IMR-90 (cell line): ENCODE measurements at places on chromosomes 5 and 9.

DNA sequence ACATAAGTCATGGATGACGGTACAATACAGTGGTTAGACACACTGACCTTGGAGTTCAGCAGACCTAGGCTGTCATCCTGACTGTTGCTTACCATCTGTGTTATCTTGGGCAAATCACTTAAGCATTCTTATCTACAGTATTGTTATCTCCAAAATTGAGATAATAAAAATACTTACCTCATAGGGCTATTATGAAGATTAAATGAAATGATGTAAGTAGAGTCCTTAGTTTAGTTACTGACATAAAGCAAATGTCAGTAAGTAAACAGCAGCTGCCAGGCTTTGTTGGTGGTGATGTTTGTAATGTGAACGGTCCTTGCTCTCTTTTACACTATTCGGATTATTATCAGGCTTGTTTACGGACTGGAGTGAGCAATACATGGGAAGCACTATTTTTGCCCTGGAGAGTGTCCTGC lies 107.3 kb upstream of the DPYSL3 start:
- DNase-seq, result peak; percentile 4

- DNase-seq, result peak; percentile 91
Observed at GRCh38 chr5:91384671-91385430, 1.7 kb upstream of the ARRDC3 start.

DNA sequence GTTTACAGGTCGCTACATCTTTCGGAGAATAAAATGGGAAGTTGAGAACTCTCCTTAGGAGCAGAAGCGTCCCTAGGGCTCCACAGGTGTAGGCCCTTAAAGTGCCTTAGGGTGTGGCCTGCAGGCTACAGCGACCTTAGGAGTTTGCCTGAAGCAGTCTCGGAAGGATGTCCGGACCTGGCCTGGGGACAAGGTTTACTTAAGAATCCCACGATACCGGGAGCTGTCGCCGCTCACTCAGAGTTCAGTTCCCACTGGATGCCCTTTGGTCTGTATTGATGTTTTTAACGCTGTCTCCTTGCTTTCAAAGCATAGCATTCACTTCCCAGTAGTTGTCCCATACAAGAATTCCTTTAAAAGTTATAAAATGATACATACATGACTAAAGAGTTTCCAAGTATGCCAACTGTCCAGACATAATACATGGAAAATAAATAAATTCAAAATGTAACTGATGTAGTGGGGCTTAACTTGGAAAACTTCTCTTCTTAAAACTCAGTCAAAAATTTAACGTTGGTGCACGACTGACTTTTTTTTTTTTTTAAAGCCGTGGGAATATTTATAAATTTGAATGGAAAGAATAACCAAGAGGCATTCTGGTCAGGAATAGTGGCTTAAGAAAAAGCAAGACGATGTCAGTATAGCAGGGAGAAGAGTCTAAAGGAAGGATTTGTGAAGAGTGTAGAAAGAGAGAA lies 848 bp downstream of the RAD50 start:
- peak; percentile 29 for DNase-seq

DNA sequence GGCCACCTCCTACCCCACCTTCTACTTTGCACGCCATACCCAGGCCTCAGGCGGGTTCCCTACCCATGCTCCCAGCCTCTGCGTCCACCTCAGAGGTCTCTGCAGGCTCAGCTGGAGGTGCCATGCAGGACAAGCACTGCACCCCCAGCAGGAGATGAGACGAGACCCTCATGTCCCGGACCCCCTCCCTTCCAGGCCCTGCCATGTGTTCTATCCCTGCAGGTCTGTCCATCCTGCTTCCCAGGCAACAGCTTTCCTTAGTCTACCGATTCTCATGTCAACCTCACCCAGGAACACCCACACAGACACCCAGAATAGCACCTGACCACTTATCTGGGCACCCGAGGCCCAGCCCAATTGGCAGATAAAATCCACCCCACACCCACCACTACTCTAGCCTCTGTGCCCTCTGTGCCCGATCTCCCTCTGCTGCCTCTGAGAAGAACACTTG lies 52.1 kb downstream of the SEMA4D start:
- no peak for DNase-seq

GRCh38 chr5:95644351-95645042 lies 2.1 kb upstream of the RFESD start:
- peak; percentile 65 for DNase-seq

DNA sequence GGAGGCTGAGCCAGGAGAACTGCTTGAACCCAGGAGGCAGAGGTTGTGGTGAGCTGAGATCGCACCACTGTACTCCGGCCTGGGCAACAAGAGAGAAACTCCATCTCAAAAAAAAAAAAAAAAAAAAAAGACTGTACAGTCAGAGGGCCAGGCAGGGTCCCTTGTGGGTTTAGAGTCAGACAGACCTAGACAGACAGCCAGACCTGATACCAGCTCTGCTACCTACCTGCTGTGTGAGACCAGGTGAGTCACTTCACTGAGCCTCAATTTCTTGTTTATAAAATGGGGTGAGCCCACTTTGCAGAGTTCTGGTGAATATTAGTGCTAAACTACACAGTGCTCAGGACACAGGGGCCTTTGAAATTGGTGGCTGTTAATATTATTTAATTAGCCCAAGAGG lies 19.7 kb downstream of the TRIM14 start:
- DNase-seq, result no peak

DNA sequence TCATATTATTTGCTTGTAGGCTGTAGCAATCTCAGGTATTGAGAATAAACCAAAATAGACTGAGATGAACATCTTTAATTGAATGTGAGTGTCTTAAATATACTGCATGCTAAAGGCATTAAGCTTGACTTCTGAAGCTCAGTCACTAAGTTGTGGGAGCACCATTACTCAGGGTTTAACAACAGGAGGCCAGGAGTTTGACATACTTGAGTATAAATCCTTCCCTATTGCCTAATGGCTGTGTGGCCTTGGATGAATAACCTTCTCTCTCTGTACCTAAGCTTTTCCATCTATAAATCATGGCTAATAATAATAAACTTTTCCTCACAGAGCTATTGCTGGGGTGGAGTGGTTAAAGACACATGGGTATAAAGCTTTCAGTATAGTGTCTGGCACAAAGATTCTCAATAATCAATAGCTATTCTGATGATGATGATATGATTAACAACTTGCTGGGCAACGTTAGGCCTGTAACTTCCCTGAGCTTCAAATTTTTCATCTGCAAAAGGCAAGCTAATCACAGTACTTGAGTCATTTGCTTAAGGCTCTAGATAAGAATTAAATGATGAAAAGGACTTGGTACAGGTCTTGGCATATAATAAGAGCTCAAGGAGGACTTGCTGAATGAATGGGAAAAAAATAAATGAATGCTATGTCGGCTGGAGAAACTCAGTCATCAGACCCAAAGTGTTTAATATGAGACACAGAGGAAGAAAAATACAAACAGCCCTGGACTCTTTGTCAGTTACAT lies 174.0 kb upstream of the IL12B start:
- DNase-seq, result peak; percentile 45

- no peak for DNase-seq
Observed at GRCh38 chr5:139419226-139420192, 15.6 kb upstream of the SPATA24 start.

DNA sequence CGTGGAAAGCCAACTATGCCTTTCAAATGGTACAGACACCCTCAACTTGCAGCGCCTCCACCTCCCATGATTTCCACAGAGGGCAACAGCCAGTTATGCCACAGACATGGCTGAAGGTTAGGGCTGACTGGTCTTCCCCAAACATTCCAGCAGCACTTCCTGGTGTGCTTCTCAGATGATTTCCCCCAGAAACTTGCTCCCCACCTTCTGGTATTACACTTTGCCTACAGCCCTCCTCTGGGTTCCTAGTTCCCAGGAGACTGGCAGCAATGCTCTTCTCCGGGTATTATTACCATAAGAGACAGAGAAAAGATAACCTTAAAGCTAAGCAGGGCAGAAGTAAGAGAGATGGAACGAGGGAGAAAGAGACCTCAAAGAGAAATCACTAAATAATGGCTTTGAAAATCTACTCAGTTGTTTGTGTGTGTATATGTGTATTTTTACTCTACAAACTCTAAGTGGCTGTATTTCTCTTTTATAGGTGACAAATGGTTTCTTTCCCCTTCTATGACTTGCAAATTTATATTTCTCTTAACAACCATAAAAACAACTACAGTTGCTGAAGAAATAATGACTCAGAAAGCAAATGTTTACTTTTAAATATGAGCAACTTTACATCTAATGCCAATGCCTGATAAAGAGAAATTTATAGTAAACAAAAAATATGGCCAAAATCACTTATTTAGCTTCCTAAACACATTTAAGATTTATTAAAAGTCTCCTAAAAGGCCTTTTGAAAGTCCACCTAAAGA lies 133.8 kb downstream of the PDE4D start:
- no peak for DNase-seq

DNA sequence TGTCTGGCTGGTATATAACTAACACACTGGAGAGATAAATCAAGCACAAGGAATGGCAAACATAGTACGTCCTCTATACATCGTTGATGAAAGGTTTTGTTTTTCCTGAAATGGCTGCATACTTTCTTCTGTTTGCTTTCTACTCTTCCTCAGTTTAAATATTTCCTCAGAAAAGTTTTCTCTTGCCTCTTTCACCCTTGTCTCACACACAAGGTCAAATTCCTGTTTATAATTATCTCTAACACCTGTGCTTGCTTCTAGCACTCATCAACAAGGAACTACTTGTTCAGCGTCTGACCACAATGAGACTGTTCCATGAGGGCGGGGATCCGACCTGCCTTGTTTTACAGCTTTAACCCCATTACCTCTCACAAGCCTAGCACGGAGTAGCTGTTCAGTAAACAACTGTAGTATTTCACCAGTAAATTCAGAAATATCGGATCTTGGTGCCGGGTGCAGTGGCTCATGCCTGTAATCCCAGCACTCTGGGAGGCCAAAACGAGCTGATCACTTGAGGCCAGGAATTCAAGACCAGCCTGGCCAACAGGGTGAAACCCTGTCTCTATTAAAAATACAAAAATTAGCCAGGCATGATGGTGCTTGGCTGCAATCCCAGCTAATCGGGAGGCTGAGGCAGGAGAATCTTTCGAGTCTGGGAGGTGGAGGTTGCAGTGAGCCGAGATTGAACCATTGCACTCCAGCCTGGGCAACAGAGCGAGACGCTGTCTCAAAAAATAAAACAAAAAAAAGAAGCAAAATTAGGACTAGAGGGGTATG lies 37.0 kb downstream of the NR6A1 start:
- no peak for DNase-seq

GRCh38 chr5:134590992-134591659 lies 41.5 kb downstream of the SAR1B start:
- no peak for DNase-seq

GRCh38 chr9:110871736-110872135 lies 166.5 kb downstream of the LPAR1 start:
- DNase-seq, result no peak

- no peak for DNase-seq
Observed at GRCh38 chr5:140040358-140040757, 2.7 kb downstream of the NRG2 start.

DNA sequence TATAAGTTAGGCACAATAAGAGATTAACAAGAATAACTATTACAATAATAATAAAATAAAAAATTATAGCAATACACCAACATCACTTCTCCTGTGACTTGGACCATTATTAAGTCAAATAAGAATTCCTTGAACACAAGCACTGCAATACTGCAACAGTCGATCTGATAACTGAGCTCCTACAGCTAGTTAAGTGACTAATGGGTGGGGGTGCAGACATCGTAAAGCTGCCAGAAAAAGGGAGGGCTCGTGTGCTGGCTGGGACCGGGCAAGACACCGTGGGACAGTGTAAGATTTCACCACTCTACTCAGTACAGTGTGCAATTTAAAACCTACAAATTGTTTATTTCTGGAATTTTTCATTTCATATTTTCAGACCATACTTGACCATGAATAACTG lies 78.8 kb downstream of the SNX24 start:
- DNase-seq, result peak; percentile 39

- peak; percentile 18 for DNase-seq
Observed at GRCh38 chr9:111516061-111516465, 8.9 kb upstream of the ZNF483 start.

- DNase-seq, result peak; percentile 49
Observed at GRCh38 chr5:149130121-149130914, 11.0 kb upstream of the ABLIM3 start.

DNA sequence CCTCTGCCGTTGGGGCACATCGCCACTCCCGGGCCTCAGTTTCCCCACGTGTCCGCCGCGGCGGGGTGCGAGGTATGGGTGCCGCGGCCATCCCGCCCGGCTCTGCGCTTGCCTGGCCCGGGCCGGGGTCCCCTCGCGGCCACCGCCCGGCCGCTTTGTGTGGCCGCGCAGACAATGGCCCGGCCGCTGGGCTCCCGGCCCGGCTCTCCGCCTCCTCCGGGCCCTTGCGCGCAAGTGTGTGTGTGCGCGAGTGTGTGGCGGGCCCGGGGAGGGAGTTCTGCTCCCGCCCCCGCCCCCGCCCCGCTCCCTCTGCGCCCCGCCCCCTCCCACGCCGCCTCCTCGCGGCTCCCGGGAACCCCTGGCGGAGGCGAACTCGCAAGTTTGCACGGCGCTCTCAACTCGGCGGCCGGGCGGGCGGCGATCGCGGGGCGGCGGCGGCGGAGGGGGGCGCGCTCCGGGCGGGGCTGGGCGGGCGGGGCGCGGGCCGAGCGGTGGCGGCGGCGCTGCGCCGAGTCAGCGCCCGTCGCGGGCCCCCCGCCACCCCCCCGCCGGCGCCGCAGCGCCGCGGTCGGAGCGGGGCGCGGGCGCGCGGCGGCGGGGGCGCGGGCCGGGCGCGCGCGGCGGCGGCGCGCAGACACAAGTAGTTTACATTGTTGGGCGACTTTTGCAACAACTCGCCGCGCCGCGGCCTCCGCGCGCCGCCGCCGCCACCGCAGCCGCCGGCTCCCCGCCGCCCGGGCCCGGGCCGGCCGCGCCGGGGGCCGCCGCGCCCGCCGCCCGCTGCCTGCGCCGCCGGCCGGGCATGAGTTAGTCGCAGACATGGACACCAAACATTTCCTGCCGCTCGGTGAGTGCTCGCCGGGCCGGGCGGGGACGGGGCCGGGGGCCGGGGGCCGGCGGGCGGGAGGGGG lies at the start of gene RXRA:
Gene RXRA (plus strand): TSS at position 643 of the 911 bp plus-strand sequence. CDS start 177 bp downstream, at position 820.
- DNase-seq, result peak; percentile 80

- DNase-seq, result peak; percentile 41
Observed at GRCh38 chr5:165334201-165334600, 1828.8 kb downstream of the MAT2B start.

DNA sequence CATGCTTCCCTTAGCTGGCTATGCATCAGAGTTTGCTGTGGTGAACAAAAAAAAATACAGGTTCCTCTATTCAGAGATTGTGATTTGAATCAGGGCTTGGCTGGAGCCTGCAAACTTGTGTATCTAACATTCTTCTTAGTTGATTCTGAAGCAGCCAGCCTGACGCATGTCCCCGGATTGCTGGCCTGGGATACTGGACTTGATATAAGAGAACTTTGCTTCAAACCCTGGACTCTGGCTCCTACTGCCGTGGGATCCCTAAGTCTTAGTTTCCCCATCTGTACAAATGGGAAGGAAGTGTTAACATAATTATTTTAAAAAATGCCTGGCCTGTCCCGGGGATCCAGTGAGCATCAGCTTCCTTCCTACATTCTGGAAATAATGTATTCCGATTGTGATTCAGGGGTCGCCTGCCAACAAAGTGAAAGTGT lies 292.8 kb downstream of the ARHGEF28 start:
- DNase-seq, result no peak

DNA sequence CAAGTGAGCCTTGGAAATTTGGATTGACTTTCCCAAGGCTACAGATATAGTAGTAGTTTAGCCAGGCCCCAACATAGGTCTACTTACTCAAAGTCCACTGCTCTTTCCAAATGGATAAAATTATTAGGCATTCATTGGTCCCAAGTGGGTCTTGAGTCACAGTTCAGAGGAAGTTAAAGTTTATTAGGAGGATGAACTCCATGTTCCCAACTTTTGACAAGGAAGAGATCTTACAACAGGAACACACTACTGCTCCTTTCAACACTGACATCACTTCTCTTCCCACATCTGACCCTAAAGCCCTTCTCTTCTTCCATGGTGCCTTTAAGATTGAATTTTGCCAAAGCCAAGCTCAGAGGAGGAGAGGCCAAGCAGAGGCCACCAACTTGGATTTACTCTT lies 234.5 kb upstream of the TRIM32 start:
- no peak for DNase-seq
